Urinary bladder (tissue), 4 donors: ENCODE measurements at places on chromosomes 6 and 20.

DNA sequence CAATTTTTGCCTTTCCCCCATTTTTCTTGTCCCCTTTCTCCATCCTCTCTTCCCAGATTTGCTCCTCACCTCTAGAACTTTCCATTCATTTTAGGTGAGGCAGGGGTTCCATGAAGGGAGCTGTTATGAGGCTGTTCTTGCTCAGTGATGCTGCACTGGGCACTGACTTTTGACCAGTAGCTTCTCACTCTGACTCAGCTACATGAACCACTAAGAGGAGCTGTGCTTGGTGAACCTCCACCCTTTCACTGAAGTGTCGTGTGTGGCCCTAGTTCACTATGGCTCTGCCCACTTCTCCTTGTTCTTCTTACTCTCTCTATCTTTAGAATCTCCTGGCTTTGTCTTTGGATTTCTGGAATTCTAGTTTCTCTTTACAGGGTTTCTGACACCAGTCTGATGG is 307.1 kb upstream of the RNF24 start:
- no peak for DNase-seq

DNA sequence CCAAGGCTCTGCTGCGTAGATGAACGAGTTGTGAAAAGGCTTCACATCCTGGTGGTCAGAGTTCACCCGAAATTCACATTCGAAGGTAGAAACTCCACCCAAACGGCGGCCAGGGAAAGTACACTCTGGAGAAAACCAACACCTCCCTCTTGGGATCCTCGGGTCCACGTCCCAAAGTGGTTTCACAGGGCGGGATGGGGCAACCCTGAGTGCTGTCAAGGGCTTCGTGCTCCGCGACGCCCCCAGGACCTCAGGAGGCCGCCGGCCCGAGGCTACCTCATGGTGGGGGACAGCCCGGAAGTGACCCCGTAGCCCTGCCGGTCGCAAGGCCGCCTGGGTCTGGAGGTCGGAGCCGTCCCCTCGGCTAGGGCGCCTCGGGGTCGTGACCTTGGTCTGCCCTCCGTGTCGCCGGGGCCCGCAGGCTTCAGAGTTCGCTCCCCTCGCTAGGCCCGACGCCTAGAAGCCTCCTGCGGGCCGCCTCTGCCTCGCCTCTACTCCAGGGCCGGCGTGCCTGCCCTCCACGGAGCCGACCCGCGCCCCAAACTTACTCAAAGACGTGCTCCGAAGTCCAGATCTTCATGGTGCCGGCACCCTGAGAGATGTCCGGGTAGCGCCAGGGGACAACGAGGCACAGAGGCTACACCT is at the start of gene PRELID3B:
Gene PRELID3B (minus strand): TSS at position 636 of the 645 bp plus-strand sequence. CDS start 56 bp downstream, at position 580.
- no peak for DNase-seq

- DNase-seq: no peak
Measured at GRCh38 chr6:137258170-137258569, 39.0 kb upstream of the IFNGR1 start.

GRCh38 chr6:151310852-151311767 is 71.3 kb downstream of the AKAP12 start:
- DNase-seq: no peak

GRCh38 chr6:163842467-163842866 is 427.9 kb downstream of the QKI start:
- DNase-seq: no peak
